ENCODE measurements at places on chromosomes 12 and 14.

- no peak for DNase-seq
Observed at GRCh38 chr12:10756194-10756593, 33.1 kb upstream of the YBX3 start.

DNA sequence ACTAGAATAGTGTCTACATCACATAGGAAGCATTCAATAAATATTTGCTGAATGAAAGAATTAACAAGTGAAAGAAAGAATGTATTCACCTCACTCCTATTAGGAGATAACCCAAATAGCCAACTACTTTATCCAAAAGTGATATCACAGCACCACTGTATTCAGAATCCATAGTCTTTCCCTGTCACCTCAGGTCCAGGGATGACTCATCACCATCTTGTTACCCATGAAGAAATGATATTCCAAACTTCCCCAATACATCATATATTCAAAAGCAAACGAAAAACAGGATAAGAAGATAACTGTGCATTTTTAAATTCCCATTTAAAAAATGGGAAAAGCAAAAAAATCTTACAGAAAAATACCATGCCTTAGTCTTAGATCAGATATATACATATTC is 39.1 kb downstream of the TXNDC16 start:
- no peak for DNase-seq

- no peak for DNase-seq
Observed at GRCh38 chr14:89015016-89015415, 190.6 kb downstream of the TTC8 start.

DNA sequence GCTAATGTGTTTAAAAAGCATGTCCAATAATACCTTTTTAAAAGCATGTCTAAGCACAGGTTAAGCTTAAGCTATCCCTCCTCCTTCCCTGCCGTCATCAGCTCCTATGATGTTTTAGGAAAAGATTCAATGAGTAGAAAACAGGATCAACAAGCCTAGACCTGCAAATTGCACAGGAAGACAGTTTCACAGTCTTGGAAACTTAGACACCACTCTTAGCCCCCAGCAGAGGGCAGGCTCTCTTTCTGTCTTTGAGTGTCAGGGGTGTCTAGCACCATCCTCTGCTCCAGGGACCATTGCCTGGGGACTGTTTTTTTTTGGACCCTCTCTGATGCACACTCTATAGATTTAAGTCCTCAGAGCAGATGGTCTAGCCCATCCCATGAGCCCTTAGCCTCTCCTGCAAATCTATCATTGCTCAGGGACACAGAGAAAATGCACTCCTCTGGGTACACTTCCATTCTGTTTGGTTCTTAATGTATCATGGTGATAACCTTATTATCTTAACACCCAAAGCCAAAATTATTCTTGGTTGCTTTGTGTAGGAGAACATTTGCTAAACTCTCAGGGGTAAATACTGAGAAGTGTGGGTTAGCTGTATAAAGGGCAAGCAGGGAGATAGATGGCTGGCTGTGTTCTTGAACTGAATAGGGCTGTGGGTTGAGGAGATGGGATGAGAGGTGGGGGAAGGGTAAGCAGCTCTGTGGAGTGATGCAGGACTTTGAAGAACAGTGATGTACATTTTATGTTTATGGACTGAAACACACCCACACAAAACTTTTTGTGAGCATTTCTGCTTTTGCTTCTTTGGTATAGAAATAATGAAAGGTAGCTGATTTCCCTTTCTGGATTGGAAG is 259.9 kb upstream of the DDHD1 start:
- no peak for DNase-seq

GRCh38 chr12:97760601-97761000 is 298.0 kb downstream of the RMST start:
- no peak for DNase-seq

DNA sequence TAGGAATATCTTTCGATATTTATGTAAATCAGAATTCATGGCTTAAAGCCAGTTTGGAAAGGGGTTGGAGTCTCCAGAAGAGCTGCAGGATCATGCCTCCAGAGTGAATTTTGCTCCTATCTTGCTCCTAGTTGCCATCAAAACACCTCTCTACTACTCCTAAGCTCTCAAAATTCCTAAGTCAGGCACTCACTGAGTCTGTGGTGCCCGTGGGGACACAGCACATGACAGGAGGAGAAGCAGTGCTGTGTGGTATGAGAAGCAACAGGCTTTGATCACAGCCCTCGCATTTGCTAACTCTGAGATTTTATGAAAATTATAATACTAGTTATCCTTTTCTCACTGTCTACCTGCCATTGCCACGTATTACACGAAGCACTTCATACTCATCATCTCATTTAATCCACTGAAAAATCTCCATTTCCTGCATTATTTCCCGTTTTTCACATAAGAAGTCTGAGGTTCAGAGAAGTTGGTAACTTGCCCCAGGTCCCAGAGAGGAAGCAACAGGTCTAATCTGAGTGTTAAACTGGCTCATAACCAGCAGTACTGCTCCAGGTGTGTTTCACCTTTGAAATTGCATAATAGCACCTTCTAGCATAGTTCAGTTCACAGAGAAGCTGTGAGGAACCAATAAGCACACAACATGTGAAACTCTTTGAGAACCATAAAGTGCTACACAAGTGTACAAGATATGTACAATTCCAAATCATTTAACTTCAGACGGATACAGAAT is 33.1 kb upstream of the SLC35F4 start:
- no peak for DNase-seq

- DNase-seq: peak; percentile 39
Observed at GRCh38 chr12:92408072-92408900, 262.6 kb upstream of the BTG1 start.

DNA sequence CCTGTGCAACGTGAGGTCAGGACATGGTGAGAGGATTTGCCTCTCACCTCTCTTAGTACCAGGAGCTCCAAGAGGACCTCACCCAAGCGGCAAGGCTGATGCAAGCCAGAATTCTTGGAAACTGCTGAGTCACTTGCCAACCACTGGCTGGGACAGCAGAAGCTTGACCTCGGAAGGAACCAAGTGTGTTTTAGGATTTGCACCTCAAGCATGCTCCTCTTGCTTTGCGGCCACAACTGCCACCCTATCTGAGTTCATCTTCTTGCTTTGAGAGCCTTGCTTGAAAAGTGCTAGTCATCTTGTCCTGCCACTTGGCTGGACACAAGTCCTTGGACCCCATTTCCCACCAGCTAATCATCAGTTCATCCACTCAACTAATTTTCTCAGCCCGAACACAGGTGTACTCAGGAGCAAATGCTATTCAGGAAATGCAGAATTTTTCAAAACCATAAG is 195.8 kb downstream of the SLC25A21 start:
- DNase-seq: no peak

DNA sequence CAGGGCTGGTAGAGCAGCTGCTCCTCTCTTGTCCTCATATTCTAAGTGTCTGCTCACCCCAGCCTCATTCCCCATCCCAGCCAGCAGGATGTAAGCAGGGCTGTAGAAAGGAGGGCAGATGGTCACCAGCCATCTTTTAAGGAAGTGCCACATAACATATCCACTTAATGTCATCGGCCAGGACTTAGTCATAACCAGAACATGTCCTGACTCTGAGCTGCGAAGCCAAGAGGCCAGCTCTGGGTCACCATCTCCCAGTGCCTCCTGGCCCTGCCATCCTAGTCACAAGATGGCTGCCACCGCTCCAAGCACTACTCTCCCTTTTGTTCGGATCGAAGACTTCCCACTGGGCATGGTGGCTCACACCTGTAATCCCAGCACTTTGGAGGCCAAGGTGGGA is 123.9 kb downstream of the PLXNC1 start:
- DNase-seq: no peak

DNA sequence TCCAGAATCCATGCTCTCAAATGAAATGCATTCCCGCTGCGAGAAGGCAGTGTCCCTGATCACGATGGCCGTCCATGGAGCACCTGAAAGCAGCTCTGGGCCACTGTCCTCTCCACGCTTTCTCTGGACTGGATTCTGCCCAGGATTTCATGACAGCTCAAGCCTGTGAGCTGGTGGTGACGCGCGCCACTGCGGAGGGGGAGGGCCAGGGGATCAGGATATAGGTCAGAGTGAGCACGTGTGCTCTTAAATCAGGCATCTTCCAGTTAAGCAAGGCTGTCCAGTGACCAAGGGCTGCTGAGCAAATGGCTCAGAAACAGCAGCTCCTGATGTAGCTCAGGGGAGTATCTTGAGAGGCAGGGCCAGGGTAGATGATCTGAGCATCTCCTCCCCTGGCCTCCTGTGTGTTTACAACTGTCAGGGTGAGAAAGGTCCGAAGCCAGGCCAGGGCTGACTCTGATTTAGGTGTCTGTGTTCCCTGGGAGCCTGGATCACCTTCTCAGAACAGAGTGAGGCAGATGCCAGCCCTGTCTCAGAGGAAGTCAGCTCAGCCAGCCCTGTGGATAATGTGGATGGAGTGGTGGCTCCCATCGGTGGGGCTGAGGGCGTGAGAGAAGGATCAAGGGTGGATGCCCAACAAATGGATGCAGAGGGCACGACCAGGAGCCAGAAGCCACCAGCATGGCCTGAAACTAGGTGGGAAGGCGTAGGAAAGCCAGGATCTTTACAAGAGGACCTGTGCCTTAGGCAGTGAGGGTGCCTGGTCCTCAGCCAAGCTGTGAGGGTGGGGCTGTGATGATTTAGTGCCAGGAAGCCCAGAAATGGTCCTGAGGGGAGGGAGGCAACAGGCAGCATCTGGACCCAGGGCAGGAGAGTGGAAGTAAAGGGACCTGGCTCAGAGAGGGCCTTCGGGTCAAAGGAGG is 55.3 kb downstream of the ELK3 start:
- DNase-seq: no peak

DNA sequence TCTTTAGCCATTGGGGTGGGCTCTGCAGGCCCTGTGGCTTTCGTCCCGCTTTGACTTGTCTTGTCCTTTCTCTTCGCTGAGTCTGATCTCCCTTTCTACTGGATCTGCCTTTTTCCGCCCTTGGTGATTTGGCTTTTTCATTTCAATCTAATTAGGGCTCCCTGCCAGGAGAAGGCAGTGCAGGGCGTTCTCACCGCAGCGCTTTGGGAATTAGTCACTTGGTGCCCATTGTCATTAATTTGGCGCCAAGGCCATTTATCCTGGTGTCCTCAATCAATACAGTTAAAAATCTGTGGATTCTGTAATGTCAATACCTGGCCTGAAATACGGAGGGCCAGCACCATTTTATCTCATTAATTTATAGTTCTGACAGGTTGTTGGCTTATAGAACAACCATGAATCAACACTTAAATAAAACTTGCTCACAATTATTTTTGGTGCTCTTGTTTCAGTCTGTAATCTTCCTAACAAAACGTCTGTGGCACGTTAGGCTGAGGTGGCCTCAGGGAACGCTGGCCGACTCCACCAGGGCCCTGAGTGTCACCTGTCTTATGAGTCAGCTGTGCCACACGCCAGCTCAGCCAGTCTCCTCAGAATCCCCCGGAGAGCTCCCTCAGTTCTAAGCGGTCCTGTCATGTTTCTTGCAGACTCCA is 115.7 kb downstream of the BEGAIN start:
- DNase-seq: no peak

GRCh38 chr12:55707841-55708694 is at the start of gene ITGA7:
Gene ITGA7, minus strand, starts transcription at chr12:55707904. Its CDS starts 222 bp downstream, at chr12:55707682.
- DNase-seq: peak; percentile 80

- peak; percentile 64 for DNase-seq
Observed at GRCh38 chr14:73785834-73786635, 65.6 kb upstream of the PTGR2 start.

DNA sequence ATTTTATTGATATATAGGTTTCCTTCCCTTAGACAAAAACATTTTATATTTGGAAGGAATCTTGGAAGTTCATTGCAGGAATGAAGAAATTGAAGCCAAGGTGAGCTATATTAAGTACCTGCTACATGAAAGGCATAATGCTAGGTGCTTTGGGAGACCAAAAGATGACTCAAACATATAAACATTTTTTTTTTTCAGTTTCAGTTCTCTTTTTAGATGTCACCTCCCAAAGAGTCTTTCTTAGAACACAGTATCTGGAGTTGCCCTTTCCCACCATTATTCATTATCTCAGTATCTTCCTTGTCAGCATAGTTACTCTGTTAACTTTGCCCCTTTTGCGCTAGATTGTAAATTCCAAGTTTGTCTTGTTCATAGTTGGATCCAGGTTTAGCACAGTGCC is 1.1 kb downstream of the LIN52 start:
- no peak for DNase-seq
